Activated CD4-positive, alpha-beta T cell treated with anti-CD3 and anti-CD28 coated beads for 36 hours (primary cell): ENCODE measurements at places on chromosomes 16 and 17. TPM values are rescaled to one million over a fixed set of nuclear protein-coding genes. Genes with fewer than 3 reads are reported as not detected.

- H3K27ac ChIP-seq: peak overlapping the region; percentile 82
- H3K36me3 ChIP-seq: peaks cover 5% of the 10 kb centered on the region
- no peaks in the 10 kb centered on the region for H3K27me3 ChIP-seq
- peaks cover 63% of the 10 kb centered on the region for H3K4me1 ChIP-seq
These were observed 19.9 kb downstream of the LDHD start for GRCh38 chr16:75096656-75097055.

DNA sequence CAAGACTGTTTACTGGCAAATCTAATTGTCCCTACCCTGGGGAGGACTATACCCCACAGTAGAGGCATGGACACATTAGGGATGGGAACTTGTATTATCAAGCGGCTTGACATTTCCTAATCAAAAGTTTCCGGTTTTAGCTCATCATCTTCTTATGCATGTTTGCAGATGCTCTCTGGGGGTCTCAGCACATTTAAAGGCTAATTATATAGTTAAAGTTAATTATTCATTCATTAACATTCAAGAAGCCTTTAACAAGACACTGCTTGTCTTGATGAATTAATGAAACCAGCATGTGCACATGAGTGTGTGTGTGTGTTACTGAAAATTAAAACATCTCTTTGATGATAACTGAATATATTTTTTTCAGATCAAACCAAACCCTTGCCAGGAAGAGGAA is 377.1 kb downstream of the GRIN2A start:
- no peaks in the 10 kb centered on the region for H3K36me3 ChIP-seq
- no peak overlapping the region for H3K4me3 ChIP-seq
- H3K27me3 ChIP-seq: no peaks in the 10 kb centered on the region
- H3K27ac ChIP-seq: no peak overlapping the region
- DNase-seq: no peak

The CCL16 gene
- not detected for total RNA-seq

DNA sequence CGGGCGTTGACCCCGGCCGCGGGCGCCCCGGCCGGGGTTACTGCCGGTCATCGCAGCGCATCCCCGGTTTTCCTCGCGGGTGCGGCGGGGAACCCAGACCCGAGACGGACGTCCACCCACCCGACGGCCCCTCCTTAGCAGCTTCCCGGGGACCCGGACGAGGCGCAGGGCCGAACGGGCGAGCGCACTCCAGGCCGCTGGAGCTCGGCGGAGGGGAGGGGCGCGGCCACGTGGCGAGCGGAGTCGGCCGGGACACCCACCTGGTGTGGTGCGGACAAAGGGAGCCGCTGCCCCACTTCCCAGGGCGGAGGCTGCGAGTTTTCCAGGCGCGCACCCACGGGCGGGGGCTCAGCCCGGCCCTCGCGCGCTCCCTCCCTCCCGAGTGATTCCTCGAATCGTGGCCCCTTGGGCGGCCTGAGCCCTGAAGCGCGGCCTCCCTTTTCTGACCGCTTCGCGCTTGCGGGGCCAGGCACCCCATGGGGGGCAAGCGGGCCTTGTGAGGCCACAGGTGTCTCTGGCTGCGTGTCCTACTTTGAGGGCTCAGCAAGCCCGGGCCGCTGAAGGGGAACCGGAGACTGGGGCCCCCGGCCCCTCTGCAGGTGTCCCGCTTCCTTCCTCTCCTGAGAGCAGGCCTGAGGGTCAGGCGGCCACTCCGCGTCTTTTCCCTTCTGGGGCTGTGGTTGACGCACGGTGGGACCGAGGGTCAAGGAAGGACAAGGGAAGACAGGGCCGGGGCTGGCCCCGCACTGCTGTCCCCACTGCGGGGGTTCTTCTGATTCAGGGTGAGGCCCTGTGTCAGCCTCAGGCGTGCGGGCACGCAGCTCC is 1.1 kb upstream of the FASN start:
- H3K4me3 ChIP-seq: peak overlapping the region; percentile 78
- no peaks in the 10 kb centered on the region for H3K27me3 ChIP-seq
- H3K27ac ChIP-seq: peak overlapping the region; percentile 87
- H3K4me1 ChIP-seq: peaks cover 16% of the 10 kb centered on the region
- peaks cover 13% of the 10 kb centered on the region for H3K36me3 ChIP-seq
